Naive thymus-derived CD4-positive, alpha-beta T cell (primary cell): ENCODE measurements at places on chromosomes 7 and 10. TPM values are rescaled to one million over a fixed set of nuclear protein-coding genes. Genes with fewer than 3 reads are reported as not detected.

The KBTBD2 gene
- polyA plus RNA-seq = 18.4 TPM

The MACC1 gene
- polyA plus RNA-seq = 0.03 TPM

The UTF1 gene
- polyA plus RNA-seq = not detected

The CYP3A4 gene
- polyA plus RNA-seq = not detected

The RBP4 gene
- polyA plus RNA-seq = not detected

The MRLN gene
- not detected for polyA plus RNA-seq
